ENCODE measurements at places on chromosomes 6 and 20. TPM values are rescaled to one million over a fixed set of nuclear protein-coding genes. Genes with fewer than 3 reads are reported as not detected.

The UFL1 gene
- 29.4 TPM for polyA plus RNA-seq

The PBOV1 gene
- polyA plus RNA-seq: 0.04 TPM

The NRSN1 gene
- 0.40 TPM for polyA plus RNA-seq

The CPXM1 gene
- polyA plus RNA-seq: 74.1 TPM

DNA sequence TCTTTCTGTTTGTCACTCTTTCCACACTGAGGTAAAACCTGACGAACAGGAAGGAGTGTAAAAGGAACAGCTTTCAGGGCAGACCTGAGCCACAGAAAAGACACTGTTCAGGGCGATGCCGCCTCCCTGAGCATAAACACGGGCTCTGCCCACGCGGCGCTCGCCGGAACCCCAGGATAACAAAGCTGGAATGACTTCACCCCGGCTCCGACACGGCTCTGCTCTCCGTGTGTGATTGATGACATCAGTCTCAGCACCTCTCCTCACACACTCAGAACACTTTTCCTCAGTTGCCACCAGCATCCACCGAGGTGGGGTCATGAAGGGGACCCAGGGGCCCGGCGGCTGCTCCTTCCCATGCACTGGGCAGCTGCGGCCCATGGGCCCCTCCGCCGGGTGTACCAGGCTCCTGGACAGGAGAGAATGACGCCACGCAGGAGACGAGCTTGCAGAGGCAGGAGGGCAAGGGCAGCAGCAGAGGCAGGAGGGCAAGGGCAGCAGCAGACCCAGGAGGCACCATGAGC lies 43.6 kb downstream of the DLL1 start:
- no peak for DNase-seq

- DNase-seq: no peak
Measured at GRCh38 chr20:47578543-47578942, 76.9 kb downstream of the NCOA3 start.
